ENCODE measurements at places on chromosomes 3 and 15.

GRCh38 chr3:124320976-124321375 is 329.1 kb upstream of the ROPN1 start:
- DNase-seq = no peak

GRCh38 chr3:186790261-186790981 is 7.0 kb downstream of the EIF4A2 start:
- peak; percentile 28 for DNase-seq

DNA sequence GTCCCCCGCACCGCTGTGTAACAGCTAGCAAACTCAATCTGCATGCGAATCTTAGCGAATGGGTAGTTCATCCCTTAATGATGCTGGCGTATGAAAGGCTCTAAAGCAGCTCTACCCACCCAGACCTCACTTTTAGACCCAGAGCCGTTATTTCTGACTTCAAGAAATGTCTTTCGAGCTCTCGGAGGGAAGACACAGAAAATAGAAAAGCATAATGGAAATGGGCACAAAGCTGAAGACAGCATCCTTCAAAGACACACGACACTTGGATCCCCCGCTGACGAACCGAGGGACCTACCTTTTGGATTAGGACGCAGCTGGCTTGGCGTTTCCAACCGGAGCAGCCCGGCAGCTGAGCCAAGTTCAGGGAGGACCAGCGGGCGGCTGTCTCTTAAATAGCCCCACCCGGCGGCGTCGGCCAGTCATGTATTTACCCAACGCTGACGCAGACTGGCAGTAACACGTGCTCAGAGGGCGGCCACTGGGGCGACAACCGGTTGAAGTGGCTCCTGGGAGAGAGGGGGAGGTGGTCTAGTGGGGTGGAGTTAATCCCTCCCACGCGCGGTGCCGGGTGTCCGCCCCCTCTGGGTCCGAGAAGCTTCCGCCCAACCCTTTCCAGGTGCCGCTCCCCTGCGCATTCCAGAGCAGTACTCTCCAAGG is 1.5 kb downstream of the CCK start:
- DNase-seq = peak; percentile 19

GRCh38 chr3:149401212-149401925 is 23.9 kb upstream of the TM4SF1 start:
- DNase-seq = no peak

GRCh38 chr3:112681822-112682325 is 40.9 kb upstream of the CCDC80 start:
- no peak for DNase-seq

DNA sequence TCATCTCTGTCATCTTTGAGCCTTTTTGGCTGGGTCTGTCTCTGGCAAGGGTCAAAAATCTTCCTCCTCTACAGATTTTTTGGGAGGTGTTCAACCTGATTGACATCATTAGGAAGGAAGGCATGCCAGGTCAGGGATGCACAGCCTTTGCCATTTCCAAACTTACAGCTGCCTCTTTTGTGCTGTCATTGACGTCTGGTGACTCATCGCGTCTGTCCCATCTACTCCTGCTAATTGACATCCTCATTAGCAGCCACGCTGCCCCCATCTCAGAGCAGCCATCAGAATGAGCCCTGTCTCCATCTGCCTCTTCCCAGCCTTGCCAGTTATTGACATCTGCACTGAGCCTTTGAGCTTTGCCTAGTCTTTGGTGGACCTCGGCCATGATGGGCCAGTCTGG is 53.0 kb downstream of the PDIA5 start:
- DNase-seq = no peak

DNA sequence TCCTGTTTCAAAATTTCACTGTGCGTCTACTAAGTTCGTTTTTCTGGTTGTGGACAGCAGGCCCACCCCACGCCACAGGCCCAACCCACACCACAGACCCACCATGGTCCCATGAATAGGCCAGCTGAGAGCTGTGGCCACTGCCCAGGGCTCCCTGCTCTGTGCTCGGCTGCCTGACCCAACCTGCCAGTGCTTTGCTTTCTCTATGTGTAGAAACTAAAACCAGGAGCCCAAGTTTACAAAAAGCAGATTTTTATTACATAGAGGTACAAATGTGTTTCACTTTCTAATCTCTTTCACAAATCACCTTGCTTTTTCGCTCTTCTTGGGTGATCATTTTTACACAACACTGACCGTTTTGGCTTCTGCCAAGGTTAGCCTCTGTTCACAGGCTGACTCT is 69.1 kb downstream of the HERC2 start:
- no peak for DNase-seq
